ENCODE measurements at places on chromosomes 12 and 14.

GRCh38 chr14:36773558-36773957 is 111.9 kb downstream of the PAX9 start:
- DNase-seq: no peak

DNA sequence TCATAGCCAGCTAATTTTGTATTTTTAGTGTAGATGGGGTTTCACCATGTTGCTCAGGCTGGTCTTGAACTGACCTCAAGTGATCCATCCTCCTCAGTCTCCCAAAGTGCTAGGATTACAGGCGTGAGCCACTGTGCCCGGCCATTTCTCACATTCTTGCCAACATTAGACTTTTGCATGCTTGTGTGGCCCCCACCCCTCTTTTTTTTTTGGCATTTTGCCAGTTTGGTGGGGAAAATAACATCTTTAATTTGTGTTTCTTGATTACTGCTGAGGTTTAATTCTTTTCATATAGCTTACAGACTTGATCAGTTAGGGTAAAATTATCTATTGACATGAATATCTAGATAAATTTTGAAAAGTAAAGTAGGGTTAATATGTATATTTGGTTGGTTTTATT is 3.8 kb downstream of the CCT2 start:
- no peak for DNase-seq

- no peak for DNase-seq
These were observed 420.5 kb downstream of the GXYLT1 start for GRCh38 chr12:41724216-41724615.

DNA sequence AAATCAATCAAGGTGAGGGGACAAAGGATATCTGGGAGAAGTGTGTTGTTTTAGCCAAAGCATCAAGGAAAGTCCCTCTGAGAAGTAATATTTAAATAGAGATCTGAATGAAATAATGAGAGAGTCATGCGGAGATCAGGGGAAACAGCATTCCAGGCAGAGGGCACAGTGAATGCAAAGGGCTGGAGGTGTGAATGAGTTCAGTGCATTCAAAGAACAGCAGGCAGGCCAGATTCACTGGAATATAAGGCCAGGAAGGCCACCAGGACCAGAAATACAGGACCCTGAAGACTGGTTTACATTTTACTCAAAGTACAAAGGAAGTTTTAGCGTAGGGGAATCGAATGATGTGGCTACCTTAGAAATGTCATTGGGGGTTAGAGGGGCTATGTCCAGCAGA is 436.2 kb upstream of the TMEM132C start:
- no peak for DNase-seq

GRCh38 chr12:22935501-22935900 is 310.5 kb downstream of the ETNK1 start:
- DNase-seq: no peak

GRCh38 chr14:38257507-38257906 is 1.6 kb upstream of the CLEC14A start:
- DNase-seq: no peak

- no peak for DNase-seq
These were observed 6.6 kb downstream of the COA8 start for GRCh38 chr14:103569408-103569807.

DNA sequence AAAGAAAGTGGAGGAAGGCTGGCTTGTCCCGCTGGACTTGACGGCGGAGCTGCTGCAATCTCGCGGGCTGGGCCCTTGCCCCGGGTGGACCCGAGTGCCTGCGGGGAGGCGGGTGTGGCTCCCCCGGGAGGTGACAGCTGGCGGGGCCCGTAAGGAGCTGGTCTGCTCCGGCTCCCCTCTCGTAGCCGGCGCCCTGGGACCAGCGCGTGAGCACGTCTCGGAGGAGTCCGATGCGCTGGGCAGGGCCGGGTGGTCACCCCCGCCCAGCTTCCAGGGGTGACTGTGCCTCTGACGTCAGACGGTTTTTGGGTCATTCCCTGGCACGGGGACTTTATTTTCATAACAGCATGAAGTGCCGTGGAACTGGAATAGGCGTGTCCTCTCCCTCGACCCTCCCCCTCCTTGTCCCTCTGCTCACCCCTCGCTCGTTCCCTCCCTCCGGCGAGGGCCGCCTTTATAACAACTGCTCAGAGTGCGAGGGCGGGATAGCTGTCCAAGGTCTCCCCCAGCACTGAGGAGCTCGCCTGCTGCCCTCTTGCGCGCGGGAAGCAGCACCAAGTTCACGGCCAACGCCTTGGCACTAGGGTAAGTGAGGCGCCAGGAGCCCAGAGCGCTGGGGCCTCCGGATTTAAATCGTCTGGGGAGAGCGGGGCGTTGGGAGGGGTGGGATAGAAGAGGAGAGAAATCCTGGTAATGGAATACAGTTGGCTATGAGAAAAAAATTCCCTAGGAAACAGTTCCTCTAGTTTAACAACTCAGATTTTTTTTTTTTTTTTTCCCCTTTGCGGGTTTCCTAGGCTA is at the start of gene GPRC5A:
GPRC5A (plus strand) TSS at position 483 of the 801 bp plus-strand sequence. CDS start 16,688 bp downstream, outside the sequence.
- DNase-seq: peak; percentile 65

- DNase-seq: no peak
These were observed 187.9 kb upstream of the STXBP6 start for GRCh38 chr14:25237845-25238244.

DNA sequence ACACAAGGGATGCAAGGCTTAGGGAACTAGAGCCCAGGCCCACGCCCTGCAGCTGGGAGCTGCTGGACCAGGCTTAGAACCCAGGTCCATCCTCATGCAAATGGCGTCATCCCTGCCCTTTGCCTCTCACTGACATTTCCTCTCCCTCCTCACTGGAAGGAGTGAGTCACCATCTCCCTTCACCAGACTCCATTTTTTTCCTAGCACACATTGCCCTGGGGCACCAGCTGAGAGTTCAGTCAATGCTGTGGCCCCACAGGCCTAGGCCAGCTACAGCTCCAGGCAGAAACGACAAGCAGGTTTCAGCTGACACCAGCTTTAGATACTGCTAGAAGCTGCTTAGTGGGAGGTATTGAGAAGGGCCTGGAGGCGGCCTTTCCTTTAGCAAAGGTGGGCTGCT is 98.9 kb downstream of the RIMBP2 start:
- DNase-seq: no peak

DNA sequence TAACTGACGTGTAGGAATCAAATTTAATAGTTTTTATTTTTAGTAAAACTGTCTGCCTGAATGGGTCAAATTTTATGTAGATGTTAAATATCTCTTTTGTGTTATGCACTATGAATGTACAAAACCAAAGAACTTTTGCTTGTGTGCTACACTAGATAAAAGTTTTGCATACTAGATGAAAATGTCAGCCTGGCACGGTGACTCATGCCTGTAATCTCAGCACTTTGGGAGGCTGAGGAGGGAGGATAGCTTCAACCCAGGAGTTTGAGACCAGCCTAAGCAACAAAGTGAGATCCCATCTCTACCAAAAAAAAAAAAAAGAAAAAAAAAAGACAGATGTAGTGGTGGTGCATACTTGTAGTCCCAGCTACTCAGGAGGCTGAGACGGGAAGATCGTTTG is 11.1 kb downstream of the AEBP2 start:
- DNase-seq: no peak

GRCh38 chr14:56102941-56103340 is 15.3 kb upstream of the PELI2 start:
- DNase-seq: no peak

- no peak for DNase-seq
These were observed 124.9 kb upstream of the SYT1 start for GRCh38 chr12:78739653-78740052.

- DNase-seq: no peak
These were observed 117.1 kb downstream of the RTN1 start for GRCh38 chr14:59753512-59753911.

DNA sequence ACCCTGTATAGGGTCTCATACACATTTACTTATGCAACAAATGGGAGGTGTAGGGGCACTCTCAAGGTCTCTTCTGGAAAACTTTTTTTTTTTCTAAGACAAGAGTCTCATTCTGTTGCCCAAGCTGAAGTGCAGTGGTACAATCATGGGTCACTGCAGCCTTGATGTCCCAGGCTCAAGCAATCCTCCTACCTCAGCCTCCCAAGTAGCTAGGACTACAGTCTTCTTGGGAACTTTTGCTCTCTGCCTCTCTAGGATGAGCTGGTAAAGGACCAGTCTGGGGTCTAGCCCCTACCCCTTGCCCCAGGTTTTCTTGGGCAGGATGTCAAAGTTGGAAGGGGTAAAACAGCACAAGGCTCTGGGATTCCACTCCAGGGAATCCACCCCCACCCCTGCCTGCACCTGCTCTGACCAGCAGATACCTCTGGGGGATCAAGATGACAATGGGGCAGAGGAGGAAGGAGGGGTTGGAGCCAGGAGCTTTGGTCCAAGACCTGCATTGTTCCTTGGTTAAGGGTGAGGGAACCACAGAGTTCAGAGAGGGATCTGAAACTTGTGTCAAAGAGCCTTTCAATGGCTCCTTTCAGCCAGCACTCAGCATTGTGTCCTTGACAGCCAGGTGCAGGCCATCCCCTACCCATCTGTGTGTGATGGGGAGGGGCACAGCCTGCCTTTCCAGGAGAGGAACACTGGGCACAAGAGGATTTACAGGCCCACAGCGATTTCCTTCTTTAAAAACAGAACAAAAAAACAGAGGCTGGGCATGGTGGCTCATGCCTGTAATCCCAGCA is 12.2 kb downstream of the CTDSP2 start:
- DNase-seq: no peak

- DNase-seq: no peak
These were observed 85.7 kb downstream of the NOC4L start for GRCh38 chr12:132229926-132230325.

GRCh38 chr14:92369097-92369496 is 46.1 kb downstream of the SLC24A4 start:
- no peak for DNase-seq

GRCh38 chr14:77141214-77142004 is at the start of gene ZDHHC22:
TSS of gene ZDHHC22 (minus strand) at chr14:77141791. CDS start at chr14:77139738, 2,053 bp downstream.
- DNase-seq: no peak

DNA sequence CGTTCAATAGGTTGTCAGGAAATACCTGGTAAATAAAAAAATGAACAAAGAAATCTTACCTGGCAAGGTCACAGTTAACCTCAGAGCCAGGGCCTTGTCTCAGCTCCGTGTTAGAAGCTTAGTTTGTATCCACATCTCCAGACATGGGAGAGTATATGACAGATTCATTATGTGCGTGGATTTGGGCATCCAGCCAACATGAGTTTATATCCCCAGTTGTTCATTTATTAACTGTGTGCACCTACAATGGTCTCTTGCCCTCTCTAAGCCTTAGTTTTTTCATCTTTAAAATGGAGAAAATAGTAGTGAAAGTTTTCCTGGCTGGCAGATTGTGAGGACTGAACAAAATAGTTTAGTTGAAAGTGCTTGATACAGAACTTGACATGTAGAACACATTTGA is 437.8 kb downstream of the NPAS3 start:
- DNase-seq: no peak

DNA sequence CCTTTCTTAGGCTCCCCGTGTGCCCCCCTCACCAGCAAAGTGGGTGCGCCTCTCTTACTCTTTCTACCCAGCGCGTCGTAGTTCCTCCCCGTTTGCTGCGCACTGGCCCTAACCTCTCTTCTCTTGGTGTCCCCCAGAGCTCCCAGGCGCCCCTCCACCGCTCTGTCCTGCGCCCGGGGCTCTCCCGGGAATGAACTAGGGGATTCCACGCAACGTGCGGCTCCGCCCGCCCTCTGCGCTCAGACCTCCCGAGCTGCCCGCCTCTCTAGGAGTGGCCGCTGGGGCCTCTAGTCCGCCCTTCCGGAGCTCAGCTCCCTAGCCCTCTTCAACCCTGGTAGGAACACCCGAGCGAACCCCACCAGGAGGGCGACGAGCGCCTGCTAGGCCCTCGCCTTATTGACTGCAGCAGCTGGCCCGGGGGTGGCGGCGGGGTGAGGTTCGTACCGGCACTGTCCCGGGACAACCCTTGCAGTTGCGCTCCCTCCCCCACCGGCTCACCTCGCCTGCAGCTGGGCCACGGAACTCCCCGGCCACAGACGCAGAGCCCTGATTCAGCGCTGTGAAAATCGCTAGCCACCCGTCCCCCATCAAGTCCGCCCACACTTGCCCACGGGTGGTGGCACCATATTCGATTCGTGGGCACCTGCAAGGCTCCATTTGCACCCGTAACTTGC is 1.3 kb downstream of the TMEM233 start:
- DNase-seq: no peak

DNA sequence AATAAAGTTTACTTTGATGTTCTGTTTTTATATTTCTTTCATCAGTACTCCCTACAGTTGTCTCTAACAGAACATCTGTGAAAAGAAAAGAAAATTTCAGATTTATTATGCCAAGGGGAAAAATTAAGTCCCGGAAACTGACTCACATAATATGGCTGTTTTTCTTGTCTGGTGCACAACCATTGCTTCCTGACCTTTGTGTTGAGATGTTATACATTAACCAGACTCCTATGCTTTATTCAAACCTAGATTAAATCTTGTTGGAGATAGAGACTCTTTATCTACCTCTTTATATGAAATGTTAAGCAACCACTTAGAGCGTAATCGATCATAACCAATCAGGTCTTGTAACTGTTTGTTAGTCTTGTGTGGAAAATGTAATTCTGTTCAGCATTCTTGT is 37.6 kb upstream of the BICD1 start:
- no peak for DNase-seq

DNA sequence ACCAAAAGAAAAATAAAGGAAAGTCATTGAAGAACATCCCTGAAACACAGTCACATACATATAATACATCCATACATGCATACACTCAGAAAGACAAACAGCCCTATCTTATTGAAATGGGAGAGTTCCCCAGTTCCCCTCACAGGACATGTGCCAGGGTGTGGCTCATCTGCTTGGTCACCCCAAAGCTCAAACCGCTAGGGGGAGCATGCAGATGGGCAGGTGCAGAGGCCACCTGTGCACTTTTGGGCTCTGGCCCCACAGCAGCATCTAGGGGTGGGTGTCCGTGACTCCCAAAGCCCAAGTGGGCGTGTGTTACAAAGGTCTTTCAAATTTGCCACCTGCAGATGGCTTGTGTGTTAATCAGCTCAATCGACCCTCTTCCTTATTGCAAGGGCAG is 75.2 kb downstream of the CMAS start:
- DNase-seq: no peak

DNA sequence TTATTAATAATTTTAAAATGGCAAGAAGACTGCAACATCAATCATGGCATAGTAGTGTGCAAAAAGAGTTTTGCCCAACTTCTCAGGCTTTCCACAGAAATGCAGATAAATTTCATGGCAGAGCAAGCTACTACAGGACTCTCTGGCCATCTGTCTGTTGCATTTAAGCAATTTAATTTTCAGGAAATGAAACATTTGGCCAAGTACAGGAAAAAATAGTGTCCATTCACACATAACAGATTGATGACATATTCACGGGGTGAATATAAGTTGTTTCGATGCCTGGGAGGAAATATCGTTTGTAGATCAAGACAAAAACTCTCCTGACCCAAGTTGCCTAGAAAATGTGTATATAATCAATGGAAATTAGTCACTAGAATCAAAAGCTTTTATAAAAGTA is 324.0 kb downstream of the PRKD1 start:
- no peak for DNase-seq

DNA sequence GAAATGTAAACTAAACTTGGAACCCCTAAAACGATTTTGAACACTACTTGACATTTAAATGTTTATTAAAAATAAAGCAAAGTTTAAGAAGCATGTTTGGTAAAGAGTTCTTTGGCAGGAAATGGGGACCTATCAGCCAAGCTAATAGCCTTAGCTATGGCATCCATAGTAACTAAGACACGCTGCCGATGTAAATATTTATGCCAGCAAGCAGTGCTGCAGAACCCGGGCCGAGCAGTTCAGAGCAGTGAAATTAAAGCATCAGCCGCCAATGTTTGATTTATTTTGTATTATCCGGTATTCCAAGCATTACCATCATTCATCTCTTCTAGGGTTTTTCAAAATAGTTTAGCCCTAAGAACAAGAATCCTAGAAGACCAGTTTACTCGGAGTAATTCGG is 61.6 kb downstream of the PPP2R5C start:
- no peak for DNase-seq

GRCh38 chr14:76498976-76499375 is 123.0 kb downstream of the ESRRB start:
- no peak for DNase-seq

All from right renal cortex interstitium (tissue), 3 donors.